ENCODE measurements at places on chromosomes 11 and 22. TPM values are rescaled to one million over a fixed set of nuclear protein-coding genes. Genes with fewer than 3 reads are reported as not detected.

DNA sequence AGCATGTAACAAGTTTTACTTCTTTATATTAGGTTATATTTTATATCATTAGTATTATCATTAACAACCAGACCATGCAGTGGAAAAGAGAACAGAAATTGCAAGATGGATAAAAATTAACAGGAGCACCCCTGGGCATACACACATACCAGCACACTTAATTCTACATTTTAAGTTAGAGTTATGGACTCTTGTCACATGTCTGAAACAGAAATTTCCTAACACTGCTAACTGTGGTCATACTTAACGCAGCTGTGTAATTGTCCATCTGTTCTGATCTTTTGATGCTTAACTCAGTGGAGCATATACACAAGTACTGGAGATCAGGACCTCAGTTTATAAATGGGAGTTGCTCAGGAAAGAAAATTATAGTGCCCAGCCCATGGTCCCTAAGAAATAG is 358 bp downstream of the OR52H1 start:
- peaks cover 9% of the 10 kb centered on the region for H3K27me3 ChIP-seq
- no peaks in the 10 kb centered on the region for H3K4me1 ChIP-seq
- no peak for DNase-seq
- H3K27ac ChIP-seq, result no peak overlapping the region

DNA sequence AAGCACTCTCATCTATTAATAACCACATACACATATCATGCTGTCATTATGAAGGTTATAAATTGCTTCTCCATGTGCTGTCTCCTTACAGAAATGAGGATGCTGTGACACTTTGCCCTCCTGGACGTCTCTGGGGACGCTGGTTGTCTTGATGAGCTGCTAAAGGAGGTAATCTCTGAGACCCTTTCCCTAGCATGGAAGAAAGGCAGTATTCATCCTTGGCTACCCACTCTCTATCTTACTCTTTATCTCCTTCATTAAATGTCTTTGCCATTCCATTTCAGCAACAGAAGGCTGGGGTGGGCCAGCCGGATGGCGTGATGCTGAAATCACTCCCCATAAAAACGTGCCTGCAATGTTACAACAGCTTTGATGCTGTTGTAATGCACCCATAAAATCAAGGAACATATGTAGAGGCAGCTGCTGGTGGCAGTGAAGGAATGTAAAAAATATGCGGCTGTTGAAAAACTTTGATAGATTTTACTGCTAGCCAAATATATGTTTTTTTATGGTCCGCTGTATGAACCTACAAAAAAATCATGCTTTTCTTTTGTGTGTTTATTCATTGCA is 715.1 kb upstream of the API5 start:
- H3K4me1 ChIP-seq, result no peaks in the 10 kb centered on the region
- no peaks in the 10 kb centered on the region for H3K27me3 ChIP-seq
- no peak overlapping the region for H3K27ac ChIP-seq
- DNase-seq, result no peak
- no peak overlapping the region for H3K4me3 ChIP-seq

- no peaks in the 10 kb centered on the region for H3K27me3 ChIP-seq
- H3K4me1 ChIP-seq, result peaks cover 21% of the 10 kb centered on the region
- no peak overlapping the region for H3K4me3 ChIP-seq
- no peak for DNase-seq
- peaks cover 30% of the 10 kb centered on the region for H3K36me3 ChIP-seq
These were observed 5.4 kb downstream of the NUP160 start for GRCh38 chr11:47842749-47843148.

DNA sequence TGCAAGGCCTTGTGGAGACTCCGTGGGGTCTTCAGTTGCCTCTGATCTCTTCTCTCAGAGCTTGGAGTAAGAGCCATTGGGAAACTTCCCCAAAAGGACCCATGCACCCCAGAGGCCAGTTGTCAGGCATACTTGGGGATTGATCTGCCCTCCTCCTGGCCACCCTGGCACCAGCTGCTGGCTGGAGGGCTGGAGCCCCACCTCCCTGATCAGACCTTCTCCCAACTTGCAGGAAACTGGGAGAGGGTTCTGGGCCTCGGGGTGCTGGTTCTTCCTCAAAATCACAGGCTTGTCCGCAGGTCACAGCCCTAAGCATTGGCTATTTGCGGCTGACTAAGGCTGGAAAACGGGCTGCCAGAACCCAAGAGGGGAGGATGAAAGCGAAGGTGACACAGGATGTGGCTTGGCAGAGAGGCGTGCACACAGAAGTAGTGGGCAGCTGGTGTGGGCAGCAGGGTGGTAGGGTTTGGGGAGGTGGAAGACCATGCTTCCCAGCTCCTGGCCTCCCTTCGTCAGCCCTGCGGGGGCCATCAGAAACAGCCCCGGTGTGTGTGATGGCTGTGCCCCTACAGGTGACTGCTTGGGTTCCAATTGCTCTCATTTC is 1.3 kb upstream of the DGKZ start:
- H3K27ac ChIP-seq, result peak overlapping the region; percentile 65
- peak overlapping the region; percentile 75 for H3K4me3 ChIP-seq
- peaks cover 21% of the 10 kb centered on the region for H3K27me3 ChIP-seq
- H3K36me3 ChIP-seq, result peaks cover 3% of the 10 kb centered on the region
- peak; percentile 63 for DNase-seq
- H3K4me1 ChIP-seq, result peaks cover 63% of the 10 kb centered on the region

DNA sequence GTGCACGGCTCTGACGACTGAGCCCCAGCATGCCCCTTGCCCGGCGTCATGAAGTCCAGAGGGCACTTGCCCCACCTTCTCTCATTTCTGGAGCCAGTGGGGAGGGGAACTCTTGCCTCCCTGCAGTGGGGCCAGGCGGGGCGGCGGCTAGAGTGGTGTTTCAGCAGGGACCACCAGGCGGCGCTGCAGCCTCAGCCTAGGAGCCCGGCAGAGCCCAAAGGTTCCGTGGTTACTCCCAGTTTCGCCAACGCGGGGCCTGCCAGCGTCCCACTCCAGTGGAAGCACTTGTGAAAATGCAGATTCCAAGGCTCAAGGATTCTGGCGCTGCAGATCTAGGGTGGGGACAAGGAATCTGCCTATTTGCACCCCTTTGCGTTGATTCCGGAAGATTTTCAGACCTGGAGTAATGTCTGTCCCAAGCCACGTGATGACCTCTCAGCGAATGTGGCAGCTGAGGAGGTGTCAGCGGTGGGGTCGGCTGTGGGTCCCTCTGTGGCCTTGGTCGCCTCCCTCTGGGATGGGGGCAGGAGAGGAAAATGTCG is 55.7 kb downstream of the CD82 start:
- no peak overlapping the region for H3K4me3 ChIP-seq
- peaks cover 6% of the 10 kb centered on the region for H3K4me1 ChIP-seq
- H3K27ac ChIP-seq, result no peak overlapping the region
- DNase-seq, result peak; percentile 68
- H3K27me3 ChIP-seq, result no peaks in the 10 kb centered on the region

DNA sequence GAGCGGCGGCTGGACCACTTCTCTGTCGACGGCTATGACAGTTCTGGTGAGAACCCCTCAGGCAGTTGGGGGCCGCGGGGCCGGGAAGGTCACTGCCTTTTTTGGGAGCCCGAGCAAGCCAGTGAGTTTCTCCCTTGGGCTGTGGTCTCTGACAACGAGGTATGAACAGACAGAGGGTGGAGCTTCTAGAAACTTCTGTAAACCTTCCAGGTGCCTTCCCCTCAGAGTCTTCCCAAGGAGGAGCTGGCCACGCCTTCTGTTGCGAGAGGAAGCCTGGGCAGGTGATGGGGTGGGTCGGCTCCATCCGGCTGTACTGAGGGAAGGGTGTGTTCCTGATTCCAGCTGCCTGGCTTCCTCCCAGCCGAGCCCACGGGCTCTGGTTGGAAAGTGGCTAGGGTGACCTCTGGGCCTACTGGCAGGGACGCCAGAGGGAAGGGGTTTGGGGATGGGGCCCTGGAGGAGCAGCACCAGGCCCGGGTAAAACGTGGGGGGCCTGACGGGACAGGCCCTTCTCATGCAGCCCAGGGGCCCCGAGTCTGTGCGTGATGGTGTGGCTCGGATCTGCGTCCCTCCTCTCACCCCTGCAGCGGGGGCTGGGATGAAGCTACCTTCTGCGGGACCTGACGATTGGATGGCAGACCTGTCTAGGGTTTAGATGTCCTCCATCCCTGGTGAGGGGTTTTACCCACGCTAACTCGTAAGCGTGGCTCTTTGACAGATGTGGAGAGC is 110.8 kb downstream of the KCNQ1OT1 start:
- no peak overlapping the region for H3K4me3 ChIP-seq
- H3K36me3 ChIP-seq, result no peaks in the 10 kb centered on the region
- no peak overlapping the region for H3K27ac ChIP-seq
- DNase-seq, result peak; percentile 31
- no peaks in the 10 kb centered on the region for H3K27me3 ChIP-seq
- no peaks in the 10 kb centered on the region for H3K4me1 ChIP-seq

GRCh38 chr11:21988477-21988876 is 204.4 kb upstream of the ANO5 start:
- no peak overlapping the region for H3K4me3 ChIP-seq
- H3K36me3 ChIP-seq, result no peaks in the 10 kb centered on the region
- H3K27me3 ChIP-seq, result no peaks in the 10 kb centered on the region
- no peaks in the 10 kb centered on the region for H3K4me1 ChIP-seq
- no peak for DNase-seq

- no peak for DNase-seq
- H3K4me3 ChIP-seq, result no peak overlapping the region
- no peak overlapping the region for H3K27ac ChIP-seq
- H3K27me3 ChIP-seq, result no peaks in the 10 kb centered on the region
These were observed 73.1 kb upstream of the KIRREL3 start for GRCh38 chr11:127073621-127074020.

GRCh38 chr11:33135216-33135615 is 26.1 kb downstream of the CSTF3 start:
- H3K27ac ChIP-seq, result no peak overlapping the region
- peaks cover 12% of the 10 kb centered on the region for H3K4me1 ChIP-seq
- DNase-seq, result no peak
- H3K27me3 ChIP-seq, result no peaks in the 10 kb centered on the region
- H3K36me3 ChIP-seq, result peaks cover 26% of the 10 kb centered on the region

GRCh38 chr11:57432149-57432561 is 5.2 kb upstream of the SLC43A3 start:
- no peaks in the 10 kb centered on the region for H3K36me3 ChIP-seq
- no peak for DNase-seq
- H3K27me3 ChIP-seq, result peaks cover 12% of the 10 kb centered on the region
- H3K4me3 ChIP-seq, result no peak overlapping the region
- H3K27ac ChIP-seq, result no peak overlapping the region

DNA sequence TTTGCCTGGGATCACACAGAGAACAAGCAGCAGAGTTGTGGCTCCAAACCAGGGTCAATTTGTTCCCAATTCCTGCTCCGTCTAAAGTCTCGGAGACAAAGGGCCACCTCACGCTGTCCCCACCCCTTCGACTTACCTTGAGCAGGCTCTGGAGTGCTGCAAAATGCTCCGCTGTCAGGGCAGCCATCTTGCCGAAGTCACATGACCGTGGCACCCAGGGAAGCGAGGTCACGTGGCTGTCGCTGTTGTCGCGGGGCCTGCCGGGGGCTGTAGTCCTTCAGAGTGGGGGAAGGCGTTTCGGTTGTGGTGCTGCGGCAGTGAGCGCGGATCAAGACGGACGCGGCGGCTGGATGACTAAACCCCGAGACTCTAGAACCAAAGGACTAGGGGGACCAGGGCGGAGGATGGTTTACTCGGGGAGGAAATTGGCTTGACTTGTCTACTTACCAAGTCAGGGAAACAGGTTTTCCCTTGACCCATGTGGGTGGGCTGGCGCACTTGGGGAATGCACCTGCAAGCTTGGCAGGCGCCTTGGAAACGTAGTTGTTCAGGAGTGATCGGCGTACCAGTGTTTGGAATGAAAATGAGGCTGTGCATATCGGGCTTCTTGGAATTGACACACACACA is at the start of gene COMMD9:
COMMD9 (minus strand) TSS at position 199 of the 627 bp plus-strand sequence; CDS start at position 187, 12 bp downstream.
- no peaks in the 10 kb centered on the region for H3K36me3 ChIP-seq
- H3K4me1 ChIP-seq, result peaks cover 24% of the 10 kb centered on the region
- peak within 1 kb of the TSS; percentile 69 for H3K27ac ChIP-seq
- peak; percentile 98 for DNase-seq
- H3K4me3 ChIP-seq, result peak within 1 kb of the TSS; percentile 88

GRCh38 chr11:18526130-18526520 is 617 bp downstream of the TSG101 start:
- peak overlapping the region; percentile 100 for H3K27ac ChIP-seq
- H3K36me3 ChIP-seq, result peaks cover 26% of the 10 kb centered on the region
- peaks cover 38% of the 10 kb centered on the region for H3K4me1 ChIP-seq
- peaks cover 3% of the 10 kb centered on the region for H3K27me3 ChIP-seq
- peak overlapping the region; percentile 97 for H3K4me3 ChIP-seq
- no peak for DNase-seq

DNA sequence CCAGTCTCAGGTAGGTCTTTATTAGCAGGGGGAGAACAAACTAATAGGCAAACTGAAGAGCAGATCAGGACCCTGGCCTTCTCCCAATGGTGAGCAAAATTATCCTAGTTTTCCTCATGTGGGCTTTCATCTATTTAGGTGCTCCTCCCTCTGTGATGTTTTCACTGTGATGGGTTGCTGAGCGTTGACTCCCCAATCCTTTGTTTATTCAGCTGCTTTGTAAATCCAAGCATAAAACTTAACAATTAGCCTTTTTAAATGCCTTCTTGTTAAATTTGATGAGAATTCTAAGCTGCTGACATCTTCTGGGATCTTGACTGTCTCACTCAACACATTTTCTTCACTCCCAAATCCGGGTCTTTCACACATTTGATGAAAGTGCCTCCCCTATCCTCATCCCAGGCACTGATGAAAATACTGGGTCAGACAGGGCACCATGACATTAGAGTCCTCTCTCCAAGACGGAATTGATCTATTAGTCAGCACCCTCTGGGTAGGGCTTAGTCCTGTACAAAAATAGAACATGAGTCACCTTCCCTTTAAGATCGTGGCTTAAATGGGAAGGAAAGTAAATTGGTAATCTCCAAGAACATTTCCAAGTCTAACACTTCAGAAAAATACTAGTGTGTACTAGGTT is 199.3 kb upstream of the ISX start:
- no peak overlapping the region for H3K4me3 ChIP-seq
- H3K27me3 ChIP-seq, result no peaks in the 10 kb centered on the region
- DNase-seq, result no peak
- peaks cover 7% of the 10 kb centered on the region for H3K4me1 ChIP-seq
- H3K36me3 ChIP-seq, result no peaks in the 10 kb centered on the region

DNA sequence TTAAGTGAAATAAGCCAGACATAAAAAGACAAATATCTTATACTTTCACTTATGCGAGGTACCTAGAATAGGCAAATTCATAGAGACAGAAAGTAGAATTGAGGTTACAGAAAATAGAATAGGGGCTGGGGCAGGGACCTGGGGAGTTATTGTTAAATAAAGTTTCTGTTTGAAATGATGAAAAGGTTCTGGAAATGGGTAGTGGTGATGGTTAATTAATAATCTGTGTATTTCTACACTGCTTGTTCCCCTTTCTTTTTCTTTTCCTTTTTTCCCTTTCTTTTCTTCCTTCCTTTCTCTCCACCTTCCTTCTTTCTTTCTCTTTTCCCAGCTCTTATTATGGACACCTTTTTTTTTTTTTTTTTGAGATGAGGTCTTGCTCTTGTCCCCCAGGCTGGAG is 2.8 kb downstream of the NAALADL1 start:
- no peak overlapping the region for H3K27ac ChIP-seq
- H3K27me3 ChIP-seq, result no peaks in the 10 kb centered on the region
- H3K4me3 ChIP-seq, result no peak overlapping the region
- H3K4me1 ChIP-seq, result peaks cover 30% of the 10 kb centered on the region
- no peaks in the 10 kb centered on the region for H3K36me3 ChIP-seq

OR52I1 gene
- not detected for total RNA-seq

PYGM gene
- total RNA-seq, result 2.0 TPM

SCUBE2 gene
- not detected for total RNA-seq

DGCR6 gene
- 1.1 TPM for total RNA-seq

LDHAL6A gene
- total RNA-seq, result not detected

PICALM gene
- total RNA-seq, result 123 TPM

NNMT gene
- not detected for total RNA-seq

C22orf23 gene
- total RNA-seq, result not detected

MYRF gene
- total RNA-seq, result 2.2 TPM

All from activated CD8-positive, alpha-beta memory T cell treated with anti-CD3 and anti-CD28 coated beads, Interleukin-2, amount 10 ng/mL, durations not matched to agents 7 days and 5 days (primary cell).